Effector CD4-positive, alpha-beta T cell (primary cell): ENCODE measurements at places on chromosomes 5 and 9.

DNA sequence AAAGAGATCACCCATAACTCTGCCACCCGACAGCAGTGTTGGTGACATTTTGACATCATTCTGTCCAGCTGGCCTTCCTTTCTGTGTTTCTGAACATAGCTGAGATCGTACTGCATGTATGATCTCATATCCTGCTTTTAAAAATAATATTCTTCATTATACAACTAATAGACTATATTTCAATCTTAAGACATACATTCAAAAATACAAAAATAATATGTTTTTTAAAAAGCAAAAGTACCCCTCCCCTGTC, 47.7 kb upstream of the RPL26L1 start:
- DNase-seq, result no peak

GRCh38 chr9:68981789-68982188, 32.1 kb downstream of the PRKACG start:
- no peak for DNase-seq

GRCh38 chr5:56608217-56608925, 207.0 kb upstream of the MAP3K1 start:
- DNase-seq, result no peak

GRCh38 chr9:130117376-130117775, 54.8 kb upstream of the NCS1 start:
- no peak for DNase-seq

DNA sequence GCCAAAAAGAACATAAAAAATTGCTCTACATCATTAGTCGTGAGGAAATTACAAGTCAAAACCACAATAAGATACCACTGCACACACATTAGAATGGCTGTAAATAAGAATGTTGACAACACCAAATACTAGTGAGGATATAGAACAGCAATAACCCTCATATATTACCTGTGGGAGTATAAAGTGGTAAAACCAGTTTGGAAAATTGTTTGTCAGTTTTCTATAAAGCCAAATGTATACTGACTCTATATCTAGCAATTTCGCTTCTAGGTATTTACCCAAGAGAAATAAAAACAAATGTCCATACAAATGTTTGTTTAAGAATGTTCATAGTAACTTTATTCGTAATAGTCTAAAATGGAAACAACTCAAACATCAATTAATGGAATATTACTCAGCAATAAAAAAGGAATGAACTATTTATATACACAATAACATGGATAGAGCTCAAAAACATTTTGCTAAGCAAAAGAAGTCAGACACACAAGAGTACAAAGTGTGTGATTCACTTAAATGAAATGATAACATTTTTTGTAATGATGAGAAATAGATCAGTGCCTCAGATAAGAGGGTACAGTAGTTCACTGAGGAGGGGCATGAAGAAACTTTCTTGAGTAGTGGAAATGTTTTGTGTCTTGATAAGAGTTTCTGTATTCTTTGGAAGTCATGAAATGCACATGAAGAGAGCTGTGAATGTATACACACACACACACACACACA, 219.6 kb upstream of the ZNF462 start:
- DNase-seq, result no peak

GRCh38 chr5:58346041-58346440, 113.8 kb downstream of the PLK2 start:
- no peak for DNase-seq

DNA sequence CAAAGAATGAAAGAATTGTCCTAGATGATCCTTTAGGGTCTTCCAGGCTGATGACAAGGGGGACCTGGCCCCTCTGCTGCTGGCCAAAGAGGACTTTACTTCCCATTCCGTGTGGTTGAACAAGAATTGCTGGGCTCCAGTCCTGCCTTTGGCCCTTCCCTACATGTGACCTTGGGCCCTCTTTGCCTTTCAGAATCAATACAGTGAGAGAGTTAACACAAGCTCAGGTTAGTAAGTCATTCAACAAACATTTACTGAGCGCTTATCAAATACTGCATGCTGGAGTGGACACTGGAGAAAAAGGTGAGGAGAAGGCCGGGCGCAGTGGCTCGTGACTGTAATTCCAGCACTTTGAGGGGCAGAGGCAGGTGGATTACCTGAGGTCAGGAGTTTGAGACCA, 113.1 kb downstream of the C9orf50 start:
- DNase-seq, result no peak

DNA sequence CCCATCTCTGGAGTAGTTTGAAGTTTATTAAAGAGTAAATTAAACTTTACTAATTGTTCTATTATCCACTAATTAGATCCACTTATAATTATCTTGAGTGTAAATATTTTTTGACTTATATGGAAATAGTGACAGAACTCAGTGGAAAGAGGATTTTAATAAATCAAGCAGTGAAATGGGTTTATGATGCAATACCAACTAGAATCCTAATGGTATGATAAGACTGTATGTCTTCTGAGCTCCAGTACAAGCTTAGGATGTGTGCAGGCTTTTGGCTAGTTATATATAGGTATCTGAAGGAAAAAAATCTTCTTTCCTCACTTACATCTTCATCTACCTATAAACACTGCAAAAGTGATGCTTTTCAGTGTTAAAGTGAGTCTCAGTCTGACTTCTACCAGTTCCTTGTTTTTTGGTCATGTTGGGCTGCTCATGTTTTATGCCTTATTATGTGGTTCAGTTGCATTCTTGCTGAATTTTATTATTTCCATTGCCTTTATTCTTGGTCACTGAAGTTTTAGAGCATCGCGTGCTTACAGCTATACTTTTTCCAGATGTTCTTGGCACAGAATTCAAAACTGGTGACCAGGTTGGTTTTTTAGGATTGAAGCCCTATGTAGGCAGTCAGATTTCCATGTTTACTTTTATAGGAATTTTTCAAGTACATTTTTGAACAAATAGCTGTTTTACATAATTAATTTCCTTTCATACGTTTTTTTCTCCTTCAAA, 30.5 kb downstream of the XRCC4 start:
- DNase-seq, result no peak

DNA sequence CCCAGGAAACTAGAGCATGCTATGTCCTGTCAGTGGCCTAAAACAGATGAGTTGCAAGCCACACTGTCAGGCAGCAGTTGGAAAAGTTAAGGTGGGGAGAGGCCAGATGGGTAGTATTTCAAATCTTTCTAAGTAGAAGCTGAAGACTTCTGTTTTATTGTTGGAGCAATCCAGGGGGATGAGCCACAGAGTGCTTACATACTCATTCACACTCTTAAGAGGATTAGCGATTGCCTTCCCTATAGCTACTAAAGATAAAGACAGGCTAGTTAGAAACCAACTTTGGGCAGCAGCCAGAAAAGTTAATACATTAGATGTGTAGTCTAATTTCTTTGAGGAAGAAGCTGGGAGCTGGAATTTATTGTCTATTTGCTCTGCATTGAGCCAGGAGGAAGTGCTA, 61.7 kb upstream of the ELAVL2 start:
- DNase-seq, result no peak

- no peak for DNase-seq
Observed at GRCh38 chr9:5870691-5871090, 20.0 kb upstream of the MLANA start.

- peak; percentile 81 for DNase-seq
Observed at GRCh38 chr9:131739959-131740648, at the start of gene RAPGEF1. TSS of gene RAPGEF1 (minus strand) at chr9:131740076. CDS start at chr9:131739830, 246 bp downstream.
